Nephron progenitor cell (in vitro differentiated cells): ENCODE measurements at places on chromosomes 1 and 21.
A peak's percentile ranks its signal among the peaks of the same experiment; 100 is the strongest.

GRCh38 chr1:24555591-24556413, at the start of gene NCMAP:
TSS of gene NCMAP (plus strand) at chr1:24556087. CDS start at chr1:24595431, 39,344 bp downstream.
- H3K36me3 ChIP-seq, result no peaks in the 10 kb centered on the region
- H3K27me3 ChIP-seq, result peaks cover 51% of the 10 kb centered on the region
- DNase-seq, result peak; percentile 54
- peak within 1 kb of the TSS; percentile 74 for H3K4me3 ChIP-seq

GRCh38 chr1:38827318-38827717, 32.3 kb downstream of the RRAGC start:
- peaks cover 37% of the 10 kb centered on the region for H3K27me3 ChIP-seq
- no peaks in the 10 kb centered on the region for H3K36me3 ChIP-seq
- DNase-seq, result no peak
- H3K4me1 ChIP-seq, result peaks cover 24% of the 10 kb centered on the region
- H3K27ac ChIP-seq, result no peak overlapping the region

GRCh38 chr1:211381481-211382181, 55.0 kb downstream of the TRAF5 start:
- DNase-seq, result no peak
- peaks cover 1% of the 10 kb centered on the region for H3K36me3 ChIP-seq
- H3K4me1 ChIP-seq, result peaks cover 41% of the 10 kb centered on the region
- no peaks in the 10 kb centered on the region for H3K27me3 ChIP-seq
- H3K4me3 ChIP-seq, result peak overlapping the region; percentile 91

- H3K4me3 ChIP-seq, result no peak overlapping the region
- H3K4me1 ChIP-seq, result peaks cover 38% of the 10 kb centered on the region
- peaks cover 6% of the 10 kb centered on the region for H3K27me3 ChIP-seq
Observed at GRCh38 chr1:54220004-54220811, 20.2 kb downstream of the MRPL37 start.

- peak overlapping the region; percentile 47 for H3K27ac ChIP-seq
- H3K4me1 ChIP-seq, result peaks cover 80% of the 10 kb centered on the region
- H3K4me3 ChIP-seq, result peak overlapping the region; percentile 96
- peaks cover 34% of the 10 kb centered on the region for H3K36me3 ChIP-seq
- DNase-seq, result no peak
Observed at GRCh38 chr1:226404063-226404903, 3.6 kb downstream of the PARP1 start.

GRCh38 chr1:155424091-155424490, 103.4 kb downstream of the RUSC1 start:
- no peak overlapping the region for H3K4me3 ChIP-seq
- no peaks in the 10 kb centered on the region for H3K27me3 ChIP-seq
- H3K4me1 ChIP-seq, result no peaks in the 10 kb centered on the region
- no peak for DNase-seq
- peak overlapping the region; percentile 32 for H3K27ac ChIP-seq
- peaks cover 71% of the 10 kb centered on the region for H3K36me3 ChIP-seq

DNA sequence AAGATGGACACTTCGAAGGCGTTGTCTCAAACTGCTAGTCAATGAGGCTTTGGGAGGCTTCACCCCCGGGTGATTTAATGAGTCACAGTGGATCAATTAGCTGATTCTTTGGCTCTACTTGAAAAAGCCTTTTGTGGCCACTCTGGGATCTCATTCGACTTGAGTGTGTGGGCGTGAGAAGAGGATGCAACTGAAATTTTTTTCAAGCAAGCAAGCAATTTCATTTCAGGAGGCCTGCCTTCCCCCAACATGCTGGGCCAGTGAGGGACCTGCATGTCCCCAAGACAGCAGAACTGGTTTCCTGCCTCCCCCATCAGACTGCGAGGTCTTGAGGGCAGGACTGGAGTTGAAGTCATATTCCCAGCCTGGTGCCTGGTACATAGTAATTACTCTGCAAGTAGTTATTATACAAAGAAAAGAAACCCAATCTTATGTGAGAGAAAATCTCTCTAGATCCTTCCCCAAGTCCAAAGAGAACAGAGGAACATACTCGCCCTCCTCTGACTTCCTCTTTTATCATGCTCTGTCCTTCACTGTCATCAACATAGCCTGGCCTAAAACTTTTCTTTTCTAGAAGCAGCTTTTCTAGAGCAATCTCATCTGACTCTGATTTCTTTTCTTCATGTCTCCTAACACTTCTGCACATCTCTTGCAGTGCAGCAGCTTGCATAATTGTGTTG, 22.7 kb downstream of the SYT6 start:
- H3K27me3 ChIP-seq, result peaks cover 10% of the 10 kb centered on the region
- H3K36me3 ChIP-seq, result peaks cover 53% of the 10 kb centered on the region
- H3K27ac ChIP-seq, result peak overlapping the region; percentile 8
- H3K4me3 ChIP-seq, result no peak overlapping the region
- no peak for DNase-seq

DNA sequence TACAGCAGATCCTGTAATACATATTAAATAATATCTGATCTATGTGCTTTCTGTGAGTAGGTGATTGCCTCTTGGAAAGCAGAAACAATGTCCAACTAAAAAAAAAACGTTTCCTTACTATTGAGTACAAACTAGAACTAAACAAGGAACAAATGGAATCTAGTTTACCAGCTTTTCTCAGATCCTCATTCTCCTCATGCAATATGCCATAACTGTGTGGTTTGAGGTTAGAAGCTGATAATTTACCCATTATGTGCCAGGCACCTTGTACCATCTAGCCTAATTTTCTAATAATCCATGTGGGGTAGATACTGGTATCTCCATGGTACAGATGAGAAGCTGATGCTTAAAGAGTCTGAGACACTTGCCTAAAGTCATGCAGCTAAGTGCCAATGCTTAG, 154.7 kb downstream of the PTGER3 start:
- no peak overlapping the region for H3K27ac ChIP-seq
- DNase-seq, result no peak
- no peak overlapping the region for H3K4me3 ChIP-seq
- H3K4me1 ChIP-seq, result no peaks in the 10 kb centered on the region

- H3K4me3 ChIP-seq, result no peak overlapping the region
- no peaks in the 10 kb centered on the region for H3K4me1 ChIP-seq
- H3K36me3 ChIP-seq, result peaks cover 8% of the 10 kb centered on the region
Observed at GRCh38 chr1:115365738-115366137, 27.7 kb upstream of the NGF start.

GRCh38 chr1:74771913-74772515, 39.1 kb downstream of the TYW3 start:
- H3K4me3 ChIP-seq, result no peak overlapping the region
- no peaks in the 10 kb centered on the region for H3K4me1 ChIP-seq

DNA sequence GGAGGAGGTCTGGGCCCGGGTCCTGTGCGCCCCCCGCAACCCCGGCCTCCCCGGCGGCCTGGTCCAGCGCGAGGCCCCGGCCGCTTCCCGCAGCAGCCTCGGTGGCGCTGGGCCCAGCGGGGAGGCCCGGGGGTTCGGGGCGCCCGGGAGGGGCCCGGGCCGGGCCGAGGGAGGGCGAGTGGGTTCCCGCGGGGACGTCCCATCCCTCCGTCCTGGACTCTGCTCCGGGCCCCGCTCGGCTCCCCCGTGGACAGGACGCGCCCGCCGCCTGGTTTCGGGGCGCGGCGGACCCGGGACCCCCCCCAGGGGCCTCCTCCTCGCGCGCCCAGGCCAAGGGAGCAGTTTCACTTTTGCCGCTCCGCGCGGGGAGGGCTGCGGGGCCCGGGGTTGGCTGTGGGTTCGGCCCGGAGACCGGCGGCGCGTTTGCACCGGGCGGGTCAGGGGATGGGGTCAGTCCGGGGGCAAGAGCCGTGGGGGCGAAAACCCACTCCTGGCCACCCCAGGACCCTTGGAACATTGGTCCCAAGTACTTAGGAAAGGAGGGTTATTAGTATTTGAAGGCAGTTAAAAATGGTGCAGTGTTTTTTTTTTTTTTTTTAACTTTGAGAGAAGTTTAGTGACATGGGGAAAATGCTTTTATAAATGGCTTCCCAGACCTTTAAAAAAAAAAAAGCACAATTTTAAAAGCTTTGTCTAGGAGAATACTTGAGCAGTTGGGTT, 677 bp downstream of the AGPAT3 start:
- peaks cover 6% of the 10 kb centered on the region for H3K36me3 ChIP-seq
- peak overlapping the region; percentile 80 for H3K4me3 ChIP-seq
- peaks cover 32% of the 10 kb centered on the region for H3K4me1 ChIP-seq
- peak; percentile 39 for DNase-seq
- peaks cover 71% of the 10 kb centered on the region for H3K27me3 ChIP-seq
- no peak overlapping the region for H3K27ac ChIP-seq

- H3K4me1 ChIP-seq, result peaks cover 39% of the 10 kb centered on the region
- H3K27me3 ChIP-seq, result no peaks in the 10 kb centered on the region
- no peak for DNase-seq
- H3K36me3 ChIP-seq, result peaks cover 14% of the 10 kb centered on the region
- H3K27ac ChIP-seq, result no peak overlapping the region
- no peak overlapping the region for H3K4me3 ChIP-seq
Observed at GRCh38 chr1:111604931-111605330, 14.7 kb upstream of the RAP1A start.

GRCh38 chr1:230321741-230322420, 104.3 kb downstream of the PGBD5 start:
- DNase-seq, result no peak
- no peak overlapping the region for H3K27ac ChIP-seq
- peaks cover 4% of the 10 kb centered on the region for H3K4me1 ChIP-seq

- H3K27ac ChIP-seq, result no peak overlapping the region
- no peak overlapping the region for H3K4me3 ChIP-seq
- DNase-seq, result no peak
- peaks cover 4% of the 10 kb centered on the region for H3K36me3 ChIP-seq
Observed at GRCh38 chr1:204563780-204564179, 47.6 kb downstream of the MDM4 start.

- peak within 1 kb of the TSS; percentile 87 for H3K4me3 ChIP-seq
- H3K27ac ChIP-seq, result no peak within 1 kb of the TSS
- no peaks in the 10 kb centered on the region for H3K36me3 ChIP-seq
- peaks cover 68% of the 10 kb centered on the region for H3K27me3 ChIP-seq
Observed at GRCh38 chr1:204685236-204686006, at the start of gene LRRN2. TSS of gene LRRN2 (minus strand) at chr1:204685738. CDS start at chr1:204619992, 65,746 bp downstream.

GRCh38 chr1:31387612-31388011, 14.7 kb upstream of the FABP3 start:
- no peak overlapping the region for H3K4me3 ChIP-seq
- peaks cover 2% of the 10 kb centered on the region for H3K27me3 ChIP-seq
- H3K4me1 ChIP-seq, result no peaks in the 10 kb centered on the region
- no peaks in the 10 kb centered on the region for H3K36me3 ChIP-seq
- H3K27ac ChIP-seq, result no peak overlapping the region

- H3K4me3 ChIP-seq, result no peak overlapping the region
- H3K36me3 ChIP-seq, result peaks cover 61% of the 10 kb centered on the region
- H3K27me3 ChIP-seq, result no peaks in the 10 kb centered on the region
- peaks cover 13% of the 10 kb centered on the region for H3K4me1 ChIP-seq
- H3K27ac ChIP-seq, result no peak overlapping the region
Observed at GRCh38 chr1:3894626-3895278, 5.3 kb downstream of the C1orf174 start.

- H3K4me1 ChIP-seq, result peaks cover 55% of the 10 kb centered on the region
- H3K36me3 ChIP-seq, result peaks cover 54% of the 10 kb centered on the region
- peaks cover 9% of the 10 kb centered on the region for H3K27me3 ChIP-seq
- no peak overlapping the region for H3K4me3 ChIP-seq
- peak overlapping the region; percentile 85 for H3K27ac ChIP-seq
Observed at GRCh38 chr1:214447557-214447871, 103.9 kb downstream of the PTPN14 start.

- peaks cover 3% of the 10 kb centered on the region for H3K27me3 ChIP-seq
- no peak overlapping the region for H3K4me3 ChIP-seq
- H3K27ac ChIP-seq, result peak overlapping the region; percentile 66
- H3K36me3 ChIP-seq, result no peaks in the 10 kb centered on the region
Observed at GRCh38 chr1:9324246-9325096, 31.8 kb downstream of the SPSB1 start.

DNA sequence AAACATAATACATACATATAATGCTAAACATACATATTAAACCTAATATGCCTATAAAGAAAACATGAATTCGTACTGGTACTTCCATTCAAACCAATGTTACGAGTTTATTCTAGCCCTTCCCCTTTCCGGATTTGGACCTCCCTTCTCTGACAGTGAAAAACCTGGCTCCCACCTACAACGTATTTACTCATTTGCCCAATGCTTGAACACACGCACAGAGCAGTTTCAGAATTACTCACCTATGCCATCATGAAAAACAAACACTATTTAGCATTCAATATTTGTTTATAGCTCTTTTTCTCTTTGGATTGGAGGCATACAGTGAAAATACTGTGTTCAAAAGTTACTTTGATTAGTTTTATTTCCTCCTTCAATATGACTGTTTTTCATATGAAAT, 204.4 kb downstream of the LMX1A start:
- peaks cover 64% of the 10 kb centered on the region for H3K27me3 ChIP-seq
- DNase-seq, result no peak
- H3K36me3 ChIP-seq, result no peaks in the 10 kb centered on the region
- no peak overlapping the region for H3K4me3 ChIP-seq

DNA sequence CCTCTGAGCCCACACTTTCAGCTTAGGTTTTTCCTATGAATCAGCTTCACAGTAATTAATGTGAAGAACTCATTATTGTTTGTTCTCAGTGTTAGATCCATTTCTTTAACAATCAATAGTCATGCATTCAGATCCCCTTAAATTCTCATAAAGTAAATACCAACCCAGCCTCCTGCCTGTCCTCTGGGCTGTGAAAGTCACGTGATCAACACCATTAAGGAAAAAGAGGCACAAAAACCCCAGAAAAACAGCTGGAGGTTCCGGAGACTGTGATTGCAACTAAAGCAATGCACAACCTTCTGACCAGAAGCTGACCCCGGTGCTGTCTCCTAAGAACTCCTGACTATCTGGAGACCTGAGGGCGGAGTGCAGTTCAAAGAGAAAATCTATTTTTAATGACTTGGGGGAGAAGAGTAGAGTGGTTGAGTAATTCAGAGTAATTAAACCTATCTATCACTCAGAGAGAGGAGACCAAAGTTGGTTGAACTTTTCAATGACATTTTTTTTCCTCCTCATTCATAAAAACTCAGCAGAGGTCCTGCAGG, 132.5 kb downstream of the PLXNA2 start:
- peaks cover 19% of the 10 kb centered on the region for H3K36me3 ChIP-seq
- H3K27me3 ChIP-seq, result peaks cover 14% of the 10 kb centered on the region
- no peak for DNase-seq

DNA sequence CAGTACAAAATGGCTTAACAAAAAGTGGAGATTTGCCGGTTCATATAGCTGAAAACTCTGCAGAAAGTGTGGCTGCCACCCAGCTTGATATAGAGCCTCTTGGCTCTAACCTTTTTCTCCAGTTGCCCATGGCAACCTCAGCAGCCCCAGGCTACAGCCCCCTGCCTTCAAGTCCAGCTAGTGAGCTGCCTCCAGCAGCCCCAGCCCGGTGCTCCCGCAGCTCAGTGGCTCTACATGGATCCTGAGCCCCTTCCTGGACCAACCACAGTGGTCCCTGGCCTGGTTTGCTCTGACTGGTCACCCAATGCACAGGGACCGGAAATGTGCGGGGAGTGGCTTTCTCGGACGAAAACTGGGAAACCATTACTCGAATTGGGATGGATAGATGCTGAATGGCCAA, 13.3 kb upstream of the ATF3 start:
- H3K27me3 ChIP-seq, result peaks cover 7% of the 10 kb centered on the region
- no peak for DNase-seq
- H3K4me1 ChIP-seq, result peaks cover 30% of the 10 kb centered on the region
- H3K27ac ChIP-seq, result no peak overlapping the region
- H3K36me3 ChIP-seq, result no peaks in the 10 kb centered on the region
